ENCODE measurements at places on chromosomes 11 and 22.
A peak's percentile ranks its signal among the peaks of the same experiment; 100 is the strongest.

DNA sequence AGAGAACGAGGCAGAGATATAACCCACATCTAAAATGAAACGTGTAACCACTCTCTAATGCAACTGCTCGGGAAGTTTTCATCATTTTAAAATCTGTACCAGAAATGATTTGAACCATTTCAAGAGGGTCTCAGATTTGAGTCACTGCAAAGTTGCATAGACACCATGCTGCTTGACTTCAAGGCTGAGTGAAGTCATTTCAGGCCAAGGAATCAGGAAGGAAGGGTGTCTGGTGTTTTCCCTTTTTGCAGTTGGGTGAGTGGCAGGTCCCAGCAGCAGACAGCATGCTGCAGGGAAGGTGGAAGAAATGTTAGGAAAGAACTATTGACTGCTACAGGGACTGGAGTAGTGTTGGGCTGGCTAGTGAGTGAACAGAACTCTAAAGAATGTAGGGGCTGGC, 16.5 kb downstream of the TANGO2 start:
- no peak for DNase-seq

- DNase-seq, result no peak
These were observed 406.6 kb downstream of the LARGE1 start for GRCh38 chr22:33513388-33514338.

DNA sequence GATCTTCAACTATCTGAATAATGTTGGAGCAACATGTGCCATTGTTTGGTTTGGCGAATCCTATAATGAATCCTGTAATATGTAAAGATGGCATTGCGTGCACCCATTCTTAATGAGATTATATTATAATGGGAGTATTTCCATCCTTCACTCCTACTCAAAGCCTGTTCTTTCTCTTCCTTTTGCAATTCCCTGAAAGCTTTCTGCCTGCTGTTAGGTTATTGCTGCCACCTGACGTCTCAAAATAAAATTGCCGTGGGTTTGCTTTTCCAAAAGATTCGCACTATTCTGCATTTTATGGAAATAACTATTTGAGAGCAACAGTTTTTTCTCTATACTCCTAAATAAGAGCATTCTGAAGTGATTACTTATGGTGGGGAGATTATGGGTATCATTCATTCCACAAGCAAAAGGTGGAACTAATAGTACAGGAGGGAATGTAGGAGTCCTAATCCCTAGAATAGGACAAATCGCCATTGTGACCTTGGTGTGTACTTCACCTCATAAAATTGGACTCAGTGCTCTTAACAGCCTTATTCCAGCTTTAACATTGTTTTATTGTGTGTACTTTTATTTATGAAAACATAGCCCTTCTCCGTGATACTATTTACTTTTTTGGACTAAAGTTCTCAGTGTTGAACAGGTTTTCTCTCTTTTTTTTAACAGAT, 69.6 kb upstream of the ALKBH3 start:
- DNase-seq, result no peak

- DNase-seq, result no peak
These were observed 171.7 kb downstream of the TTC28 start for GRCh38 chr22:28507896-28508295.

DNA sequence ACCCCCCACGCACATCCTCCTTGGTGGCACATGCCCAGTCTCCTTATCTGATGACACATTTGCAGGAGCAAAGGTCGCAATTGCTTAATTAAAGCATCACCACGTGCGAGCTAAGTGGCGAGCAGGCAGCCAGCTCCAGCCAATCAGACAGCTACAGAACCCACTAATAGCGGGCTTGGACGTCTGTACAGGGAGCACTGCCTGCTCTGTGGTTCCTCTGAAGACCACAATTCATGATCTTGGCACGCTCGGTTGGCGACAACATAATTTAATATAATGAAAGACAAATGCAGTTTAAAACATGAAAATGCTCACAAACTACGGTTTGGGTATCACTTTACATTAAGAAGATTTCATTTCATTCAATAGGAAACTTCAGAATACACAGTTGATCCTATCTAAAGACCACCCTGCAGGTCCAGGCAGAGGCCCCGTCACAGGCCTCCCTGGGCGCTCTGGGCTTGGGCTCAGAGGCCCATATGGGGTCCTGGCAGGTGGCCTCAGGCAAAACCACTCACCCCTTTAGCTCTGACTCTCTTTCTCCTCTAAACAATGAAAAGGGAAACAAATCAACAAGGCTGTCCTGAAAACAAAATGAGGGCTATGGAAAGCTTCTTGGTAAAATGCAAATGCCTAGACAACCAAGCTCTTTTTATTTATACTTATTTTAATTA, 10.4 kb downstream of the PACSIN2 start:
- no peak for DNase-seq

- no peak for DNase-seq
These were observed 49.4 kb upstream of the PICALM start for GRCh38 chr11:86118253-86118652.

- DNase-seq, result no peak
These were observed 45.4 kb upstream of the SLC22A12 start for GRCh38 chr11:64545619-64546018.

GRCh38 chr11:123856444-123856843, 29.0 kb downstream of the TMEM225 start:
- DNase-seq, result no peak

GRCh38 chr11:113322158-113322557, 7.8 kb downstream of the TTC12 start:
- no peak for DNase-seq

DNA sequence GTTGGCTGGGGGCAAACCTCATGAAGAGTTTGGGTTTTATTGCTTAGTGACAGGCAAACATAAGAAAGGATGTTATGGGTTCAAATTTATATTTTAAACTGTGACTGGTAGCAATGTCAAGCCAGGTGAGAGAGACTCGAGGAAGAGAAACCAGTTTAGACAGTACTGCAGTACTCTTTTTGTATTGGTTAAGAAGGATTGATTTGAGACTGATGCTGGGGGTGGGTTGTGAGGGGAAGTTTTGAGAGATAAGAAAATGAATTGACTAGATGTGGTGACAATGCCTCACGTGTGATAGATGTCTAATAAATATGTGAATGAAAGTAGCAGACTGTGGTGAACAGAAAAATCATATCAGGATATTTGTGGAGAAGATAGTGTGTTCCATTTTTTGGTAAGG, 142.4 kb downstream of the DDX10 start:
- no peak for DNase-seq

GRCh38 chr11:15780382-15780781, 576.0 kb downstream of the SOX6 start:
- no peak for DNase-seq

DNA sequence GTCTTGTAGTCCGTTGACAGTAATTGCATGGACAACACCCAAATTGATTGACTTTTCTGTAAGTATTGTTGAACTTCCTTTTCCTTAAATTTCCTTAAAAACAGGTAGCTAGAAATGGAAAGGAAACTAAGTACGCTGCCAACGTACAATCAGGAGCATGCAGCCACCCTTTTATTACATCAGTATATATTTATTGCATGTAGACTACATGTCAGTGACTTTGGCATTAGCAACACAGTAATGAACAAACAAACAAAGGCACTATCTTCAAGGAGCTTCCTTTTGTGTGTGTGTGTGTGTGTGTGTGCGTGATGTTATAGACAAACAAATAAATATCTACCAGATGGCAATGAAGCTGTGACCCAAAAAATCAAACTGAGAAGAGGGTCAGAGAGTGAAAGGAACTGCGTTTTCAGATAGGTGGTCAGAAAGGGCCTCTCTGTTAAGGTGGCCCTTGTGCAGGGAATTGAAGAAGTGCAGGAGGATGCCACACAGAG, at the start of gene OR9Q1:
Gene OR9Q1, plus strand, starts transcription at position 447 of the 497 bp plus-strand sequence. CDS start 155,564 bp downstream, outside the sequence.
- DNase-seq, result no peak

- no peak for DNase-seq
These were observed 49.2 kb downstream of the CNTN5 start for GRCh38 chr11:99069856-99070444.

GRCh38 chr11:108223348-108224149, 682 bp downstream of the ATM start:
- DNase-seq, result no peak

GRCh38 chr11:17432002-17432401, 43.5 kb upstream of the KCNJ11 start:
- DNase-seq, result no peak

DNA sequence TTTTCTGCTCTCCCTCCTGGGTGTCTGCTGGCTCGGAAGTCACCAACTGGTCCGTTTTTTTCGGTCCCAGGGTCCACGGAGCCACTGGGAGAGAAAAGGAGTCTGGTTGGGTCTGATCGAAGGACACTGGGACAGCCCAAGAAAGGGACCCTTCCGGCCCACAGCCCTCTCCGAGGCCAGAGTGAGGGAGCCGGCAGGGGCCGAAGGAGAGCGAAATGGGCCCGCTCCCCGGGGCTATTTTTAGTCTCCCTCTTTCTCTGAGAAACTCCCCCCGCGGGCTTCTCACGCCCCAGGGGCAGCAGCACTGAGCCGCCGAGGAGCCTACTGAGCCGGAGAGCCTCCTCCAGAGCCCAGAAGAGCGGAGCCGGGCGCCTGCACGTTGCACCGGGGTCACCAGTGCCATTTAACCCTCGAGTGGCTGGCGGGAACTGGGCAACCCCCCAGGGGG, 1.9 kb downstream of the ESAM start:
- no peak for DNase-seq

DNA sequence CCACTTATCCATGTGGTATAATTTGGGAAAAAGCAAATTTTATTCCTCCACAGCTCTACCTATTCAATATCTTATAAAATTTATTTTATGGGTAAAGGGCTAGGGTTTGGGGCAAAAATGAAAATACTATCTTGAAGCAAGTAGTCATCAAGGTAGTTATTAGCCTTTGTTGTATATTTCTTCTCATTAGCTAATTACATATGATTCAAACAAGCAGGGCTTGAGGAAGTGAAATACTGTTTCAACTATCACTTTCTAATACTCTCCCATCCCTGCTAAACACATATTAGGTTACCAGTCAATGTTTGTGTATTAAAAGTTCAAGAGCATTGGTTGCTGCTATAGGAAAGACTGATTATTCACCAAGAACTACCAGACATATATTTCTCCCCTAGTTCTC, 517.3 kb downstream of the METTL15 start:
- DNase-seq, result no peak

DNA sequence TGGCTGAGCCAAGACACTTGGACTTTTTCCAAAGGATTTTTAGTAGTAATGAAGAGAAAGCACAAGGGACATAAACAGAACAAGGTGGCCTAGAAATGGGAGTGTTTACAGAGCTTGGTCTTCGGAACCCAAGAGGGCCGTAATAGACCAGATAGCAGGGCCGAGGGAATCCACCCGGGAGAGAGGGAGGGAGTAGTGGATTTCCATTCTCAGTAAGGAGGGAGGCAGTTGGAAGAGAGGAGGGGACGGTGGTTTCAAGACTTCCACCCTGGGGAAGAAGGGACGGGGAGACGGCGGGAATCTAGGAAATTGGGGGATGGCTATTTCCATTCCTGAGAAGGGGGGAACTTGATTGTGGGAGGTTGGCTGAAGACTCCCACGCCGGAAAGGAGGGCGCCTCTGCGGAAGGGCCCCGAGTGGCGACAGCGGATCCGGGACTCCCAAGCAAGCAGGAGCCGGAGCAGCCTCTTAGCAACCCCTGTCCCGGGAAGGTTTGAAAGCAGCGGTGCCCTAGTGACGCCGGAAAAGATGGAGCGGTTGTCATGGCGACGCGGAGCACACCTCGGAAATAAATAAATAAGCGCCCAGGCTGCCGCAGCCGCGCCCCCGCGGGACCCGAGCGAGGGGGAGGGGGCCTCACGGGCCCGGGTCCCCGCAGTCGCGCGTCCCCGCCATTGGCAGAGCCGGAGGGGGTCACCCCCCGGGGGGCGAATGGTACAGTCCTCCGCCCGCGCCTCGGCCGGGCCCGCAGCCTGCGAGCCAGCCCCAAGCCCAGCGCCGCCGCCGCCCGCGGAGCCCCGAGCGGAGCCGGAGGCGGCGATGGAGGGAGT, 31.6 kb downstream of the EIF3F start:
- peak; percentile 65 for DNase-seq

DNA sequence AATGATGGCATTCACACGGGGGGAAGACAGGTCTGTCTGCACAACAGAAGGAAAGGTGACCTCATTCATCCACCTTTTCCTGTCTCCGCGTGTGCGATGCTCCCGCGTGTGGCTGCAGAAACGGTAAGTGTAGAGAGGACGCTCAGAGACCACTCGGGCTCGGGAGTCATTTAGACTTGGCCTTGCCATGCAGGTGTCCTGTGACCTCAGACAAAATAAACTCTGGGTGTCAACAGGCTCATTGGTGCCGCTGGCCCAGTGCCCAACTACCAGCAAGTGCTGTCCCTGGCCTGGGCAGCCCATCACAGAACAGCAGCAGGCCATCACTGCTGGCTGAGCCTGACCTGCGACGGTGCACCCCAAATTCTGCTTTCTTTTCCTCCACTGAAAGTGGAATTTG, 48.1 kb upstream of the ARFGAP3 start:
- no peak for DNase-seq

- peak; percentile 48 for DNase-seq
These were observed 25.7 kb upstream of the CHKA start for GRCh38 chr11:68146704-68147474.

DNA sequence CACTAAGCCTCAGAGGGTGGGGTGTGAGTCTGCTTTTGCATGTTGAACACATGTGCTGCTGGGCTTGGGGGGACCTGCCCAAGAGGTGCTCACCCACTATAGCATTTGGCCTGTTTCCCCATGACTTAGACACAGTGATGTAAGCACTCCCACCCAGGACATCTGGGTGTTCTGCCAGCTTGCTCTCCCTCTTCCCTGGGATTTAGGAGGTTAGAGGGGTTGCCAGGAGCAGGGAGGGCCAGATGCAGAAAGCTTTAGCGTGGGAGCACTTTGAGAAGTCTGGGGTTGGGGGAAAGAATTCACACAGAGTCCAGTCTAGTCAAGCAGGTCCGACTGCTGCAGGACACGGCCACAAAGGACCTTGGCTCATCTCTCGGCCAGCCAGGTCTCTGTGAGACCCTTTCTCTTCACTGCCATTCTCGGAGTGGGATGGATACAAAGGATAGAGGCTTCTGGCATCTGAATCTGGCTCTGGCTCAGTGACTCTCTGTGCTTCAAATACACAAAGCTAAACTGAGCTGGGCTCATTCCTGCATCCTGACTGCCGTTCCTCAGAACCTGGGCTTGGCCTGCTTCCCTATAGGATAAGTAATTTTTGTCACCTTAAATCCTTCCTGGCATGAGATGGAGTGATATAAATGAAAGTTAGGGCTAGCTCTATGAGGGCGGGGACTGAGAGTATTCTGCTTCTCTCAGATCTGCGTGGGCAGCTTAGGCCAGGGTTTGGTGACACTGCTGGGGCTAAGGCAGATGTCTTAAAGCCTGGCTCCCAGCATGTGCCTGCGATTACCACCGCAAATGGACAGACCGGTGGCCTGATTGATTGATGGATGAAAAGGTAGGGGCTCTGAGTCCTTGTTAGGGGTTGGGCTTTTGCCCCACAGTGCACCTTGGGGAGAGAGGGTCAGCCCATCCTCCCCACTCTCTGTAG, 14.5 kb downstream of the USP2 start:
- DNase-seq, result no peak

All from anterior cingulate cortex (tissue), 58 donors.